ENCODE measurements at places on chromosomes 7 and 10. TPM values are rescaled to one million over a fixed set of nuclear protein-coding genes. Genes with fewer than 3 reads are reported as not detected.

DNA sequence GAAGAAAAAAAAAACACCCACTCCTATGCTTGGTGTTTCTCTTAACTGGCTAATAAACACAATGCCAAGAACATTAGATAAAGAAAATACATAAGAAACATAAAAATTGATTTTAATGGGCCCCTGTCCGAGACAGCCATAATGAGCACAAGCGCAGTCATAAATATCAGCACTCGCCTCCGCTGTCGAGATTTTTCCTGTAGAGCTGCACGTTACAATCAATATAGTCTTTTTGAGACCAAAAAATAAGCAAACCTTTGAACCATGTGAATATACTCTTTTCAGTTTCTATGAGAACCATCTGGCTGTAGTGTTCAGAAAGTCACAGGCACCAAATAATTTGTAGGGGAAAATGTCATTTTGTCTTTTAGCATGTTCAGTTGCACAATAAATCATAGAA lies 70.1 kb downstream of the MGMT start:
- DNase-seq: no peak

Gene KNDC1
- total RNA-seq: 3.2 TPM

GRCh38 chr7:122902751-122903495 lies 16.7 kb upstream of the CADPS2 start:
- DNase-seq: peak; percentile 10

Gene LRMDA
- 18.5 TPM for total RNA-seq

DNA sequence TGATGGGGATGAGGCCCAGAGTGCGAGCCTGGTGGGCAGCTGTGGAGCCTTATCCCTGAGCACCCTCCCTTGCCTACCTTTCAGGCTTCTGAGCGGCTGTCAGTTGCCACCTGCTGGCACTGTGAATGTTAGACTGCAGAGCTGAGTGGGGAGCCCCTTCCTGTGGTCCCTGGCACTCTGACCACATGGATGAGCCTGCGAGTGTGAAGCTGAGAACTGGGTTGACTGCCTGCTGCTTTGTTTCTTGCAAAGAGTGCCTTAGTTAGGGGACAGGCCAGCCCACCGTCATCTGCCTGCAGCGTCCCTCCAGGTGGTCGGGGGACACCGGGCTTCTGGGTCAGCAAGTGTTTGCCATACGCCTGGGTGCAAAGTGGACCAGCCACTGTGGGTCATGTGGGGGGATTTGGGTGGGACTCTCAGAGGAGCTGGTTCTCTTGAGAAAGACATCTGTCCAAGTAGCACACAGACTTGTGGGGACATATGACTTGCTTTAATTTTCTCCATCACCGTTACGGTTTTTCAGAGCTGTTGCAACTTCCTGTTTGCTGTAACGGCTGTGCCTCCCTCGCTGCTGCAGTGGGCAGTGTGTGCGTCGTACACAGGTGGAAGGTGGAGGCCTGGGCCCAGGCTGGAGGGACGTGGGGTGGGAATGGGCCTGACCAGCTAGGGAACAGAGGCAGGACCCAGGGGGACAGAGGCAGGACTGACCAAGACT lies 13.7 kb downstream of the INPP5A start:
- no peak for DNase-seq

DNA sequence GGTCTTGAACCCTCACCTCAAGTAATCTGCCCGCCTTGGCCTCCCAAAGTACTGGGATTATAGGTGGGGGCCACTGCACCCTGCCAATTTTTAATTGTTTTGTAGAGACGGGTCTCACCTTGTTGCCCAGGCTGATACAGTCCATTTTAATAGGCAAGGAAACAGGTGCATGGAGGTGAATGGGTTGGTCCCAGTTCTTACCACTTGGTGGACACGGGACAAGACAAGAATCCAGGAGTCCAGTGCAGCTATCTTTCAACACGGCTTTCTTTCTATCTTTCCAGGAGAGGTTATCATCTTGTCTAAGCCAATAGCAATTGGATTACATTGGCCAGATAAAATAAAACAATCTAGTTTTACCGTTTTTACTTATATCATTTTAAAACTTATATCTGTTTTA lies 23.8 kb downstream of the TCF7L2 start:
- no peak for DNase-seq

- no peak for DNase-seq
Observed at GRCh38 chr10:37975401-37975991, 951 bp downstream of the ZNF25 start.

- no peak for DNase-seq
Observed at GRCh38 chr10:89479771-89480446, 55.5 kb downstream of the SLC16A12 start.

Gene MRLN
- 0.98 TPM for total RNA-seq
